ENCODE measurements at places on chromosomes 13 and 19.

DNA sequence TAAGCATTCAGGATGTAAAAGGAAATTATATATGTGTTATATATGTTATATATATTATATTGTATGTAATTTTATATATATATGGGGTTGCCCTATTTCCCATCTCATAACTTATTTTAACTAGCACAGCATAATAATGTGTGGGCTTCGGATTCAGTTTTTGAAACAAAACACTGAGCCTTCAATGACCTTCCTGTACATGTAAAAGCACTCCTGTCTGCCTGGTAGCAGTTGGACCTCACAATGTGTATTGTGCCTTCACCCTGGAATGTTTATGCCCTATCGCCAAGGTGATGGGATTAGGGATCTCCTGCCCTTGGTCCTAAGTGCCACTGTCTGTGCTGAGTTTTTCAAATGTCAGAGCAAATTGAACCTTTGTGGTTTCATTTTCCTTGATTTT is 968.8 kb downstream of the TUBA3C start:
- DNase-seq, result no peak

DNA sequence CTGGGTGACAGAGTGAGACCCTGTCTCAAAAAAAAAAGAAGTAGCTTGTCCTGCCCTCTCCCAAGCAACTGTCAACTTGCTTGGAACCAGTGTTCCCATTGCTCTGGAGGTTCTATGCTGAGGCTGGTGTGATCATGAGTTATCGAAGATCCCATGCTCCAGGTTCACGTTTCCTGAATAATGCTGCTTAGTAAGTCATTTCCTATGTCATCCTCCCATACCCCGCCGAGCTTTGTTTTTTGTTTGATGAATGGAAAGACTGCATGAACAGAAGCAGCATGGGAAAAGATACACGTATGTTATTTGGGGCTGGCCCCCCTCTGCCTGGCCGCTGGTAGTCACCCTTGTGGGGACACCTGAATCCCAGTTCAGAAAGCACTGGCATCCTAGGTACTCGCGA is 11.3 kb downstream of the SLC25A42 start:
- no peak for DNase-seq

GRCh38 chr13:21458451-21458812 is 671 bp downstream of the ZDHHC20 start:
- DNase-seq, result peak; percentile 63

- DNase-seq, result no peak
These were observed 135.5 kb upstream of the EDNRB start for GRCh38 chr13:78054157-78054556.

GRCh38 chr13:34208336-34208735 is 390.4 kb downstream of the RFC3 start:
- DNase-seq, result no peak

GRCh38 chr19:45352471-45352870 is 11.9 kb downstream of the KLC3 start:
- DNase-seq, result no peak

GRCh38 chr13:65677906-65678305 is 1552.2 kb downstream of the PCDH9 start:
- no peak for DNase-seq

- no peak for DNase-seq
These were observed 23.2 kb upstream of the EEF1AKMT1 start for GRCh38 chr13:20796791-20797508.

DNA sequence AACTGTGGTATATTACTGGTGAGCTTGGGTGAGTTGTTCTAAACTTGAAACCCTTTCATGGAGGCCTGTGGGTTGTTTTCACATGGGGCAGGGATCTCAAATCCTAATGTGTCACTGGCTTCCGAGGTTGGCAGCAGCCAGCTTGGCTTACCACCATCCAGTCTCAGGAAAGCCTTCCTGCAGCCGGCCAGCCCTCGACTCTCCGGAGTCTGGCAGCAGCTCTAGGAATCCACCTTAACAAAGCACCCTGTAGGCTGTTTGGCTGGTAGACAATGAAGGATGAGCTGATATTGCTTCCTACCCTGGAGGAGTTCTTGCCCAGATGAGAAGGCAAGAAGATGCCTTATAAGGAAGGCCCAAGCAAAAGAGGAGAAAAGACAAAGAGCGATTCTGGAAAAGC is 188.3 kb downstream of the KLF12 start:
- peak; percentile 58 for DNase-seq

DNA sequence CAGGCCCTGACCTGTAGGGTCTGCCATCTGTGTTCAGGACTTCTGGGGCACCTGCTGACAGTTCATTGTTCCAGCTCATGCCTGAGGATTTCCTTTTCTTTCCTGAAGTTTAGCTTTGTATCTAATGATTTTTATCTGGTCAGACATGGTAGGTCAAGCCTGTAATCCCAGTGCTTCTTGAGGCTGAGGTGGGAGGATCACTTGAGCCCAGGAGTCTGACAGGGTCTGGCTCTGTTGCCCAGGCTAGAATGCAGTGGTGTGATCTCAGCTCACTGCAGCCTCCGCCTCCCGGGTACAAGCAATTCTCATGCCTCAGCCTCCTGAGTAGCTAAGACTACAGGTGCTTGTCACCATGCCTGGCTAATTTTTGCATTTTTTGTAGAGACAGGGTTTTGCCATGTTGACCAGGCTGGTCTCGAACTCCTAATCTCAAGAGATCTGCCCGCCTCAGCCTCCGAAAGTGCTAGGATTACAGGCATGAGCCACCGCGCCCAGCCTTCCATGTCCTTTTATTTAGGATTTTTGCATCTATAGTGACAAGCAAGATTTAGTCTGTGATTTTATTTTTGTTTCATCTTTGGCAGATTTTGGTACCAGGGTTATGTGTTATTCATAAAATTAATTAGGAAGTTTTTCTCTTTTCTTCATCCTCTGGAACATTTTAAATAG is 33.2 kb downstream of the CHST8 start:
- DNase-seq, result no peak

GRCh38 chr13:42553098-42554046 is 20.6 kb upstream of the TNFSF11 start:
- DNase-seq, result no peak

DNA sequence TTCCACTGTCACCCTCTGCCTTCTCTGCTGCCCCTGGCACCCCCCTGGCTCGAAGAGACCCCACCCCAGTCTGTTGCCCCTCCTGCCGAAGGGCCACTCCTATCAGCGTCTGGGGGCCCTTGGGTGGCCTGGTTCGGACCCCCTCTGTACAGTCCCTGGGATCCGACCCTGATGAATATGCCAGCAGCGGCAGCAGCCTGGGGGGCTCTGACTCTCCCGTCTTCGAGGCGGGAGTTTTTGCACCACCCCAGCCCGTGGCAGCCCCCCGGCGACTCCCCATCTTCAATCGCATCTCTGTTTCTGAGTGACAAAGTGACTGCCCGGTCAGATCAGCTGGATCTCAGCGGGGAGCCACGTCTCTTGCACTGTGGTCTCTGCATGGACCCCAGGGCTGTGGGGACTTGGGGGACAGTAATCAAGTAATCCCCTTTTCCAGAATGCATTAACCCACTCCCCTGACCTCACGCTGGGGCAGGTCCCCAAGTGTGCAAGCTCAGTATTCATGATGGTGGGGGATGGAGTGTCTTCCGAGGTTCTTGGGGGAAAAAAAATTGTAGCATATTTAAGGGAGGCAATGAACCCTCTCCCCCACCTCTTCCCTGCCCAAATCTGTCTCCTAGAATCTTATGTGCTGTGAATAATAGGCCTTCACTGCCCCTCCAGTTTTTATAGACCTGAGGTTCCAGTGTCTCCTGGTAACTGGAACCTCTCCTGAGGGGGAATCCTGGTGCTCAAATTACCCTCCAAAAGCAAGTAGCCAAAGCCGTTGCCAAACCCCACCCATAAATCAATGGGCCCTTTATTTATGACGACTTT is 2.0 kb downstream of the ZFP36 start:
- no peak for DNase-seq

DNA sequence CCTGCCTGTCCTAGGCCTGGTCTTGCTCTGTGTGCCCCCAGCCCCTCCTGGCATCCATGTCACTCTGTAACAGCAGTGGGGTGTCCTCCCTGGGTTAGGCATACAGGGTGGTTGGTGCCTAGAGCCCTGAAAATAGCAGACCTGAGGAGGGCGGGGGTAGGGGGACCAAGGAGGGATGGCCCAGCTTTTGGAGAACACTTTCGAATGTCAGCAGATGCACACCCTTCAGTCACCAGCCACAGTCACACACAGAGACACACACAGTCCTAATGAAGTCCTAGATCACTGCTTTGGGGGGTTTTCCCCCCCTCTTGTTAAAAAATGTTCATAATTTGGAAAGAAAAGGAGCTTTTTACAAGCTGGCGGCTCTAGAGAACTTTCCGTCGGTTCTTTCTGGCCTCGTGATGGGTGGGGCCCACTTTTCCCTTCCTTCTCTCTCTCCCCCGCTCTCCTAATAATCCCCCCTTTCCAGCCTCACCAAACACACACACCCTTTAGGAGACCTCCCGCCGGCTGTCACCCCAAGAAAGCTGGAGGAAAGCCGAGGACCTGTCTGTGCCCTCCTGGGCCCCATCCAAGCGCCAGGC is 47.9 kb downstream of the LYL1 start:
- DNase-seq, result no peak

- DNase-seq, result no peak
These were observed 371.3 kb downstream of the COG6 start for GRCh38 chr13:40026741-40027140.

- DNase-seq, result no peak
These were observed 436.8 kb downstream of the FGF14 start for GRCh38 chr13:101965096-101965495.

DNA sequence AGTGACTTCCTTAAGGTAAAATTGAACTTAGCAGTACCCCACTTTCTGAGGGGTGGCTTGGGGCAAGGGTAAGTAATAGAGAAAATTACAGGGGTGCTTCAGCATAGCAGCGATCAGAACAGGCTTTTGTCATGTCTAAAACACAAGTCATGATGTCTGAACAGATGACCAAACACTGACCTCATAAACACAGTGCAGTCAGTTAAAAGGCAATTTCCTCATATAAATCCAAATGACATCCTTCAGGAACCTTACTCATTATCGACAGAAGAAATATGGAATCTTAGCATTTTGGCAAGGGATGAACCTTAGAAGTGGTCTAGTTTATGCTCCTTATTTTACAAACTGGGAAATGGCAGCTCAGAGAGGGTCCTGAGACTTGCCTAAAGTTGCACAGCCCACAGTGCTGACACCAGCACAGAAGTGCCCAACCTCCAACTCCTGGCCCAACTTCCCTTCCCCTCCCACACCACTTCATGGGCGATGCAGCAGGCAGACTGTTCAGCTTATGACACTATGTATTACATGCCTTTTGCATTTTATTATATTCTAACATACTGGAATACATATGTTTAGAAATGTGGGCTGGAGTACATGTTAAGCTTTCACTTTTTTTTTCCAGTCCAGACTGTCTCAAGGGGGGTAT is 3.6 kb downstream of the GJA3 start:
- DNase-seq, result no peak

GRCh38 chr13:32225481-32225931 is 89.7 kb downstream of the ZAR1L start:
- no peak for DNase-seq

GRCh38 chr19:30587869-30588268 is 215.7 kb downstream of the ZNF536 start:
- no peak for DNase-seq

GRCh38 chr19:49554701-49555181 is 25.6 kb downstream of the NOSIP start:
- no peak for DNase-seq
